ENCODE measurements at places on chromosomes 6 and 20.

DNA sequence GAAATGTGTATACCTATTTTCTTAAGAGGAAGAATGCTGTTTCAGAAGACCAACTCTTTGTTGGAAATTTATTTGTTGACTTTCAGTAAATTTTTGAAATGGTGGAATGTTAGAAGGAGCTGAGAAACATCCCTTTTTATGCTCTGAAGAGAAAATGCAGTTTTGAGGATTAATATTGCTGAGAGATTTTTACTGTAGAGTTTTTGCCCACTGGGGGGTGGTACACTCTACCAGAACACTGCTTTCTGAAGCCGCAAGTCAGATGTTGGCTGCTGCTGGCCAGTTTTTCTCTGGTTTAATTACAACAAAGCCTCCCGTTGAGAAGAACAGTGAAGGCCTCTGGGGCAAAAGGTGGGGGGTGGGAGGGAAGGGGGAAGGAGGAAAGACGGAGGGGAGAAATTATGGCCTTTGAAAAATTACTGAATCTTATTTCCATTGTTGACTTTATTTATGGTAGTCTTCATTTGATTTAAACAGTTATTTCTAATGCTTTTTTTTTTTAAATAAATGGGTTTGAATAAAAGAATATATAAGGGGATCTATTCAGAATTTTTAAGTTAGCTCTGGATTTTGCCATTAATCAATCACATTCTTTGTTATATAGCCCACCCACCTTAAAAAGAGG lies 3.0 kb downstream of the FLRT3 start:
- peak; percentile 16 for DNase-seq

GRCh38 chr6:90139272-90139817 lies 157.3 kb downstream of the BACH2 start:
- no peak for DNase-seq

- no peak for DNase-seq
Measured at GRCh38 chr6:131043902-131044447, 19.1 kb downstream of the EPB41L2 start.

GRCh38 chr20:35821807-35822242 lies 50.0 kb downstream of the PHF20 start:
- DNase-seq = no peak

DNA sequence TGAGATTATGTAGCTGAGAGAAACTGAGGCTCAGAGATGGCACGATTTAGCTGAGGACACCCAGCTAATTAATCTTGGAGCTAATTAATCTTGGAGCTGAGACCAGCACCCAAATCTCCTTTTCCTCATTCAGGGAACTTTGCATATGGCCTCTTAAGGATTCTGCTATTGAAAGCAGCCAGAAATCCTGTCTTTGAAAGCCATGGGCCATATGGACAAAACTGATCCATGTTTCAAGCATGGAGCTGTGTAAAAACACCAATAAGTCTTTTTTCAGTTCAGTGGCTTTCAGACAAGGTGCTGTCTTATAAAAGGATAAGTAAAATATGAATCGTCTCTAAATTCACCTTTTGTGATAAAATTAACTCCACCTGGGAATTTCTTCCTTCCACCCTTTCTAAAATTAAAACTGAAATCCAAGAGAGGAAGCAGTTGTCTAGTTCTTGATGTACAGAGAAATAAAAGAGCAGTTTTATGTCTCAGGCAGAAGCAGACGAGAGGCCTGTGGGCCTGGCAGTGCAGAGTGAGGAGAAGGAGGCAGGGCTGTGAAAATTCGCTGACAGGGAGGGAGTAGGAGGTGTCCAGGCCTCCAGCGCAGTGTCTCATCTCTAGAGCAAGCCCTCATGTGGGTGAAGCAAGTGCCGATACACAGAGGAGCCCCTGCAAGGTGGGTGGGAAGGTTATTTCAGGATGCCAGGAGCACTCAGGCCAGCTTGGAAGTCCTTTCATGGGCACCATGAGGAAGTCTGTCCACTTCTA lies 266.9 kb downstream of the UST start:
- DNase-seq = no peak

DNA sequence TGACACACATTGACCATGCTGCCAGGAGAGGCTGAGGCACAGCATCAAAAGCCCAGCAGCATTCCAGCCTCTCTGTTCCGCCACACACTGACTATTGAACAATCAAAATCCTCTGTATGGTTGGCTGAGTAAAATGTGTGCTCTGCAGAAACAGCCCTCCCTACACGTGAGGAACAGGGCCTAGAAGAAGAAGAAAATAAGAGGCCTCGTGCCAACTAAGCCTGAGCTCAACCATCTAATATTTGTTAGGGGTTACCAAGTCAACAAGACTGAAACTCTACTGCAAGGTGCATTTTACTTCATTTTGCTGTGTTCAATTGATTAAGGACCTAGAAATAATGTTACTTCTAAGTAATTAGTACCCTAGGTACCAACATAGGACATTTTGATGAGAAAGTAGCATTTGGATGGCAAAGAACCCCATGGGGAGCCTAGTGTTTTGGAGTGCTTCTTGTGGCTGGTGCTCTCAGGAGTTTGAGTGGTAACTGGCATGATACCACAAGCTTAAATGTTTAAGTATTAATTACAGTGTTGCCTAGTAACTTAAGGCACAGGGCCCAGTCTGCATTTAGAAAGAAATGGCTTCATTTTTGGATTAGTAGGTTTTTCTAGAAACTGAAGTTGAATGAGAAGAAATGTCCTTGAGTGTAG lies 146.6 kb upstream of the PLN start:
- DNase-seq = no peak

DNA sequence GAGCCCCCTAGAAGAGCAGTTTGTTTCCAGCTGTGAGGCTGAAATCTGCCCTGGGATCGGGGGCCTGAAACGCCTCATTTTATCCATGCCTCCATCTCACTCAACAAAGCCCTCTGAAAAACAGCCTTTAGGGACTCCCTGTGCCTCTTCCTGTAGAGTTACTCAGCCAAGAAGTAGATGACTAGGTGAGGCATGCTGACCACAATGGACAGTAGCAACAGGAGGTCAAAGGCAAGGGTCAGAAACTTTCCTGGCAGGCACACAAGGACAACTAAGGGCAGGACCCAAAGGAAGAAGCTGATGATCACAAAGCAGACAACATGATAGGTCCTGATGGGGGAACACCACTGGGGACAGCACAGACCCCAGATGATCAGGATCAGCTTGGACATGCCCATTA lies 12.8 kb downstream of the MAS1L start:
- DNase-seq = no peak

DNA sequence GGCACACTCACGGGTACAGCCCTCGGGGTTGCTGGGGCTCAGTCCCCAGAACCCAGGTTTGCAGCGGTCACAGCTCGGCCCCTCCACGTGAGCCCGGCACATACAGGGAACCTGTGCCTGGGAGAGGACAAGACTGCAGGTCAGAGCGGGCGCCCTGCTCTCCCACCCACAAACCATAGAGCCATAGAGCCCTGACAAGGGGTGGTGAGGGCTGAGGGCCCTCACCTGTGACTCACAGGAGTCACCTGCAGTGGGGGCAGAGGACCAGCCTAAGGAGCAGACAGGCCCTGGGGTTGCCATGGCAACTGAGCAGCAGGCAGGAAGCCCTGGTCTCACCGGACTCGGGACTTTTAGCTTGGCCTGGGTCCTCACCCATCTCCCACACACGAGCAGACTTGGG lies 30.8 kb downstream of the LAMA5 start:
- DNase-seq = no peak

DNA sequence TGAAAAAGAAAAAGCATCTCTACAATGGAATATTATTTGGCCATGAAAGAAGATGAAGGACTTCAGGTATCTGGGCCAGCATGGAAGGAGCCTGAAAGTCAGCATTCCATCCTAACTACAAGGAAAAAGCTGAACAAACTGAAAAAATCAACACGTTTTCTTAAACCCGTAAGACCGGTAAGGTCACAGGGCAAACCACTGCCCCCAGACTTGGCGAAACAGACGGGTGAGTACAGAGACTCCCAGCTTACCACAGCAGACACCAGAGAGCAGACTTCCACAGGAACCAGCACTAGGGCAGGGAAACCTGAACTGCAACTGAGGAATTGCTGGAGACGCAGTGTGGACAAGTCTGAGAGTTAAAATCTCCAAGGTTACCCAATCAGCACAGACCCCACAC lies 31.4 kb downstream of the BEND3 start:
- no peak for DNase-seq

GRCh38 chr20:48714764-48715163 lies 113.0 kb downstream of the PREX1 start:
- no peak for DNase-seq

GRCh38 chr6:170368544-170368943 lies 62.0 kb downstream of the FAM120B start:
- no peak for DNase-seq

DNA sequence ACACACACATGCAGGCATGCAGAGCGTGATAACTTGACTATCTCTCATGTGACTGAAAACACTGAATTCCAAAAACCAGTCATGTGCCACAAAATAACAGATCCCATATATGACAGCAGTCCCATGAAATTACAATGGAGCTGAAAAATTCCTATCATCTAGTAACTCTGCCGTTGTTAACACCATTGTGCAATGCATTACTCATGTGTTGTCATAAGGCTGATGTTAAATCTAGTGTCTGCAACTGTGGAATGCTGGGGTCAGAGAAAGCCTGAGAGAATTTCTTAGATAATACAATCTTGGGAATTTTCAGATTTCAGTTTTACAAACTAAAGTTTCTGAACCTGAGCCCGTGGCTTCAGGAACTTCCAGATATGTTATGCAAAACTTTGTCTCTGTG lies 70.2 kb downstream of the LYRM4 start:
- DNase-seq = no peak

DNA sequence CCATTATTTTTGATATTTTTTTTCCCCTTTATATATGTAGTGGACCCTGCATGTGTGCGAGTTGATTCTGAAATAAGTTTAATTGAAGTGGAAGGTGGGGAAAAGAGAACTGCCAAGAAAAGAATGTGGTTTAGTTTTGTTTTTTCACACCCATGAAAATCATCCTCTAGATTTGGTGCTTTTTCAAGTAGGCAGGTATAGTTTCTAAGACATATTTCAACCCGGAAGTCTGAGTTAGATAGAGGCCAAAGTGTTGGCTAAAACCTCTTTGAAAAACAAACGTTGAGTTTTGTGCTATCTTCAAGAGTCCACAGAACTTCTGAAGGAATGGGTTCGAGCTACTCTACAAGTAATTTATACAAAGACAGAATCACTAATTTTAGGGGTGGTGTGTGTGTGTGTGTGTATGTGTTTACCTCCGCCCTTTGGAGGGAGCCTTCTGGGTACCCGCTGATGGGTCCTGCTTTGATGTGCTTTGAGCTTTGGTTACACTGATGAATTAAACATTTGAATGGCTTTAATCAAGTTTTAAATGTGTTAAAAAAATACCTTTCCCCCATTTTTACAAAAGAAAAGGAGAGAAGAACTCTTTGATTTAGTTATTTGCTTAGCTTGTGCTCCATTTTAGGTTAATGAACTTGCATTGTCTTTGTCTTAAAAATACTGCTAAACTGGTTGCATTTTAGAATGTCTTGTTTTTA lies 2.5 kb downstream of the RREB1 start:
- DNase-seq = no peak

GRCh38 chr20:35307666-35308653 lies 15.7 kb upstream of the FAM83C start:
- DNase-seq = peak; percentile 35

DNA sequence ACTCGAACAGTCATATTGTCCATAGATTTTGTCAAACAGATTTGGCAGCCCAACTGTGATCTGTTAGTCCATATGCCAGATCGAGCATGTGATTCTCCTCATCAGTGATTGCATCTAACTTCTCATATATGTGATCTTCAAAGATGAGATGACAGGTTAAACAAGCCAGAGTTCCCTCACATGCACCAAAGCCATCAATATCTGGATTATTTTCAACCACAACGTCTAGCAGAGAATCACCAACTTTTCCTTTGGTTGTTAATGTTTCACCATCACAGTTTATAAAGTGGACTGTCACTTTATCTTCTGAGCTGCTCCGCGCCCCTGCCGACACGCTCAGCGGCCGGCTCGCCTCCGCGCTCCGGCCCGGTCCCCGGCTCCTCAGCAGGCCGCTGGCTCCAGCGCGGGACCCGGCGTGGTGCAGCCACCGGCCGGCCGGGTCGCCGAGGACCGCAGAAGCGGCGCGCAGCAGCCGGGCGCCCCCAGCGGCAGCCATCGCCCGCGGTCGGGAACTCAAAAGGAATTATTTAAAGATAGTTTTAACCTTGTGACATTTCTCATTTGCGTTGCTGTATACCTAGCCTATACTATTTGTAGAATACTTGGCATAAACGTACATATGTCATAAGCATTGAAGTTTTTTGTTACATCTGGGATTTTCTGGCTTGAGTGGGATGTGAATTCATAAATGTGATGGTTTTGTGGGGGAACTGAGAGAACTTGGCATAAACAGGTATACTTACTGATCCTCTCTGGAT lies 40.1 kb upstream of the DYNLRB1 start:
- DNase-seq = no peak

DNA sequence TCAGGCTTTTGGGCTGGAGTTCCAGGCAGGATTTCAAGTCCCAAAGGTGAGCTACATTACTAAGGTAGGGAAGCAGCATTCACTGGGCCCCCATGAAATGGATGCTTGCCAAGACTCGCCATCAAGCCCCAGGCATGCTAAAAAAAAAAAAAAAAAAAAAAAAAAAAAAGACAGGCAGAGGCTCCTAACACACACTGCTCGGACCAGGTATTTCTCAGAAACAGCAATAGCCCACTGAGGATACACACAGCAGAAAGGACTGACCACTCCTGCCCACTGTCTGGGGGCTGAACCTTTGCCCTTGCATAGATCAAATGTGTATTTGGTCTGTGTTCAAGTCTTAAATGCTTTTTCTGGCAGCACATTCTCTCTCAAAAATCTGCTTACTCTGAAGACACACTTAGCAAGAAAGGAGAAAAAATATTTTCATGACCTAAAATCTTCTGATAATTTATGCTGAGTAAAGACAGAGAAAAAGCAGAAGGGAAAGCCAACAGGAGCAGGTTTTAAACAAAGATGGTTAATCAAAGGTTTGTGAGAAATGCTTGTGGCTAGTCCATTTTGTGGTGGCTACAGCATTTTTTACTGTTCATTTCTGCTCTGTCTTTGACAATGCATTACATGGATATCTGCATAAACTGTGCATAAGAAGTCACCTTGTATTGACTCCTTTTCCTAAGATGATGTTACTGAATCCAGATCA lies 37.9 kb upstream of the BEND6 start:
- DNase-seq = no peak

- DNase-seq = no peak
Measured at GRCh38 chr20:58829531-58829941, 21.2 kb downstream of the GNAS-AS1 start.

- DNase-seq = no peak
Measured at GRCh38 chr20:4415281-4415680, 306.4 kb upstream of the PRND start.

GRCh38 chr6:120304223-120304622 lies 954.7 kb upstream of the MAN1A1 start:
- DNase-seq = no peak
